ENCODE measurements at places on chromosomes 2 and 18.

DNA sequence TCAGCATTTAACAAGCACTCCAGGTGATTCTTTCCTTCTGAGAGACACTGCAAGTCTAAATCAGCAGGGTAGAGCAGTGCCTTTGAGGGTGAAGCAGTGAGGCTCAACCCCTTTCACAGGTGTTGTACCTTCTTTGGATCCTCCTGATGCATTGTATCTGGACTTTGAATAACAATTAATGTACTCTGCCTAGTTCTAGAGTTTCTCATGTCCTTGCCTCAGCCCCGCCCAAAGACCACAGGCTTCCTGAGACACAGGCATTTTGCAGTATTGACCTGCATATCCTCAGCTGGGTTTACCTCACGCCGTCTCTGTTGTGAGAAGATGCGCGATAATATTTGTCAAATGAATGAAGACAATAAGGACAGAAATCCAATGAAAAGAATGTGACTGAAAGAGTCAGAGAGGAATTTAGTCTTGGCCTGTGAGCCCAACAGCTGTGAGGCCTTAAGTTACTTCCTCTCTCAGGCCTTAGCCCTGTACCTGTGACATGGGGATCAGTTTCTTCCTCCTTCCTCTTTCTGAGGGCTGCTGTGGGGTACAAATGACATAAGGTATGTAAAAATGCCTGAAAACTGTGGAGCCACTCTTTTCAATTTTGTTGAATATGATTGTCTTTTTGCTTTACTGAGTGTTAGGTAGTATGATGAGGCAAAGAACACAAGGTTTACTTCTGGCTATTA is 43.7 kb downstream of the WIPF1 start:
- peak; percentile 50 for DNase-seq

DNA sequence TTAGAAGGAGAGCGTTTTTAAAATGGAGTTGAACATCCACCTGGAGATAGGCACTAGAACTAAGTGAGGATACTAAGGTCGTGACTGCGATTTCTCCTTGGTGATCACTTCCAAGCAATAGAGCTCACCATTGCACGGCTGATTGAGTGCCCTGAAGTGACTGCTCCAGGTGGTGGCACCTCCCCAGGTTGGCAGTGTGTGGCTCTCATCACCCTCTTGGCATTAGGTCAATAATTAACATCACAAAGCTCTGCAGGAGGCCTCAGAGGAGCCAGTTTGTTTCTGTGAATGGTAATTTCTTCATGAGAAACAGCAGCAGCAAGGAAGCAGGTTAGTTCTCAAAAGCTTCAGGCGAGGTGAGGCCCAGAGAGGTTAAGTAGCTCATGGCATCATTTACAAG is 259.6 kb downstream of the CLIP4 start:
- no peak for DNase-seq

DNA sequence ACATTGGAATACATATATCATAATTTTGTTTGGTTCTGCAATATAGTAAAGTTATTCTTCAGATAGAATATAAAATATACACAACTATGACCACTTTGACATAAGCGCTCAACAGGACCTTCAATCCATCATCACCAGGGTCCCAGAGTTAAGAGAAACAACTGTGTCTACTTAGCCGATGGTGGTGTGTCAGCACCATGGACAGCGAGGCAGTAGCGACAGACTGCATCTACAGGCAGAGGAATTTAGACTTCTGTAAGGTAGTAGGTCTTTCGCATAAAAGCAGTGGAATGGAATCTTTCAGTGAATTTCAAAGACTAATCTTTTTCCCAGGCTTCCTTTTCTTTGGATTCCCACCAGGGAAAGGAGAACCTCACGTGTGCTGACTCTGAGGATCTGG is 20.5 kb upstream of the LRPPRC start:
- DNase-seq = peak; percentile 51

GRCh38 chr2:6523476-6523875 is 342.2 kb downstream of the CMPK2 start:
- no peak for DNase-seq

GRCh38 chr2:30989746-30990145 is 148.5 kb downstream of the GALNT14 start:
- DNase-seq = no peak

DNA sequence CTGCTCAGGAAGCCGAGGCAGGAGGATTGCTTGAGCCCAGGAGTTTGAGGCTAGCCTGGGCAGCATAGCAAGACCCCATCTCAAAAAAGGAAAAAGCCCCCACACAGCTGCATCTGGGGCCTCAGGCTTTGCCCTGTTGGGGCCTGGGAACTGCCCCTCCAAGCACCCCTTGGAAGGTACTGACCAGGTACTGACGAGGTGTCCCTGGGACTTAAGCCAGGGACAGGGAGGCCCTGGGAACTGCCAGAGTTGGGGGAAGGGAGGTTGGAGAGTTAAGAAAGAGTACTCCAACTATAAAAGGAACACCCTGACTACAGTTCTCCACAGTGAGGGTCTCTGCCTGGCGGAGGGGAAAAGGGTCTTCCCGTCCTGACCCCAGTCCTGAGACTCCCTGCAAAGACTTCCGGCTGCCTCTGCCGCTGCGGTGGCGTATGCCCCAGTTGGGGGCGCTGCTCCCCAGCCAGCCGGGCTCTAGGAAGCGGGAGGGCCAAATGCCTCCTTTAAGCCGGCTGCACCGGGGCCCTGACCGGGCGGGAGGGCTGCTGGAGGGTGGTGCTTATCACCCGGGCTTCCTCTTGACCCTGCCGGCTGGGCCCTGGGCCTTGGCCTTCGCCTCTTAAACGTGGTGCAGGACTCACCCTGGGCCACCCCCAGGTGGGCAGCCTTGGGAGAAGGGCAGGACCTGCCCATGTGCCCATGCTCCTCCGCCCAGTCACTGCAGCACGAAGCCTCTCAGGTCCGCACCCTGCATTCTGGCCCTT is 12.8 kb downstream of the SLC30A3 start:
- DNase-seq = peak; percentile 69

- no peak for DNase-seq
These were observed 57.4 kb downstream of the TRPM8 start for GRCh38 chr2:233974530-233975071.

DNA sequence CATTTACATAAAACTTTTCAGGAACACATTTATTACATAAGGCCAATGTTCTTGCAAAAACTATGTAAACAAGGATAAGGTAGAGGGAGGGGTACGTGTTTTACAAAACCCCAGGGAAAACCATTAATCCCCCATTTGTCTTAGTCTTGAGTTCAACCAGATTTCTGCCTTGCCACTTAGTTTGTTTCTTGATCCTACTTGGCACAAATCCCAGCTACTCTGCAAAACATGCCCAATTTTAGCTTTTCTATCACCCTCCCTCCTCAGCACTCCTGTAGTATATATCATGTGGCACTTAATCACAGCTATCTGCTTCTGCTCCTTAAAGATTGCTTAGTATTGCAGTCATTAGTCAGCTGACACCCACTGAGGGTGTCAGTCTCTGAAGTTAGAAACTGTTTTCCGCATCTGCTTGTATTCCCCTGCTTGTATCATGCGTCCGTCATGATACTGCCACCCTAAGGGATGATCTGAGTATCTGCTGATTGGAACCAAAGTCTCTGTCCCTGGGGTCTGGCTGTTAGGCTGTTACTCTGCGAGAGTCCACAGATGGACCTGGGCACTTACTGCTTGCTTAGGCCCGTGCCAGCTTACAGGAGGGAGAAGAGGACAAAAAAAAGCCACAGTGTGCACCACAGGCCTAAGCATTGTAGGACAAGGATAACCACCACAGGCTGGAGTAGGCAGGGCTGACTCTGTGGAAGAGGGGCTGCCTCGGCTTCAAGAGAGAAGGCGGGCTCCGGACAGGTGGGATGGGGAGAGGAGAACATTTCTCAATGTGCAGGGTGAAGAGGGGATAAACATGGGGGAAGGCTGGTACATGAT is 82.2 kb downstream of the EPAS1 start:
- DNase-seq = no peak

DNA sequence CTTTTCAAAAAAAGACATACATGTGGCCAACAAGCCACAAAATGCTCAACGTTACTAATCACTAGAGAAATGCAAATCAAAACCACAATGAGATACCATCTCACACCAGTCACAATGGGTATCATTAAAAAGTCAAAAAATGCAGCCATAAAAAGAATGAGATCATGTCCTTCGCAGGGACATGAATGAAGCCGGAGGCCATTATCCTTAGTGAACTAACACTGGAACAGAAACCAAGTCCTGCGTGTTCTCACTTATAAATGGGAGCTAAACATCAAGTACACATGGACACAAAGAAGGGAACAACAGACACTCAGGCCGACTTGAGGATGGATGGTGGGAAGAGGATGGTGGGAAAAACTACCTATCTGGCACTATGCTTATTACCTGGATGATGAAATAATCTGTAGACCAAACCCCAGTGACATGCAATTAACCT is 17.8 kb upstream of the ATL2 start:
- DNase-seq = peak; percentile 26

GRCh38 chr2:111048856-111049768 is 71.6 kb upstream of the BCL2L11 start:
- DNase-seq = no peak

GRCh38 chr18:49837889-49838288 is 24.6 kb upstream of the ACAA2 start:
- no peak for DNase-seq

DNA sequence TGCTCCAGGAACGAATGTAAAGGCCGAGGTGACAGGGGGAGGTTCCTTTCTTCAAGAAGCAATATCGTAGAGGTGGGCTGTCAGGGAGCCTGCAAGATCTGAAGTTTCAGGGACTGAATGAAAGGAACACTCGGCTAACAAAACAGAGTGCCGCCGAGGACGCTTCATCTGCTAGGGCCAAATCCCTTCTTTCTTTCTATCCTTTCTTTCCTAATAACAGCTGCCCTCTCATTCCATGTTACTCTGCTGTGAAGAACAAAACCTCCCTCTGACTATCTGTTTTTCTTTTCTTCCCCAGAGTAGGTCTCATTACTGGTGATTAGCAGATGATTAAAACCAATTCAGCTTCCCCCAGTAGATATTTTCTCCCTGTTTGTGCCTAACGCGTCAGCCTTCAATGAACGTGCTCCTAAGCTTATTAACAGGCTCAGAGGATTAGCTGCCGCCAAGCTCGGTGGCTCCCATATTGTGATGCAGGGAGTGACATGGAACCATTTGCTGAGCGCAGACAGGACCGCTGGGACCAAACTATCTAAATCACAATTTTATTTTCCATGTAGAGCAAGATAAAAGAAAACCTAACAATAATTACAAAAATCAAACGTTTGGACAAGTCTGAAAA is 414.6 kb downstream of the TMEM182 start:
- no peak for DNase-seq

DNA sequence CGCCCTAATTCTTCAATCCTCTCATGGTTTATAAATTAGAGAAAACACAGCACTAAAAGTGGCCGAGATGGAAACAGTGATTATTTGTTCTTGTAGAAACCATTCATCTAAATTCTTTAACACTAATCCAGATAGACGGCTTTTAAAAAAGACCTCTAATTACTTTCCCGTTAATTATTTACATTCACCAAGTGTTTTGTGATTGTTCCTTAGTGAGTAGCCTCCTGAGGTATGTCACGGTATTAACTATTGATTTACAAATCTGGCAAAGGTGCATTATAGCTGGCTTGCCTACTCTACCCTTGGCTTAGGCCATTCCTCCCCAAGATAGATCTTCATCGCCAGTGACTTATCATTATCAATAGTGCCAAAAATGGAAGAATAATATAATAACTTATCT is 436.4 kb upstream of the ST6GAL2 start:
- DNase-seq = no peak

GRCh38 chr2:12641441-12641840 is 75.3 kb upstream of the TRIB2 start:
- DNase-seq = no peak

DNA sequence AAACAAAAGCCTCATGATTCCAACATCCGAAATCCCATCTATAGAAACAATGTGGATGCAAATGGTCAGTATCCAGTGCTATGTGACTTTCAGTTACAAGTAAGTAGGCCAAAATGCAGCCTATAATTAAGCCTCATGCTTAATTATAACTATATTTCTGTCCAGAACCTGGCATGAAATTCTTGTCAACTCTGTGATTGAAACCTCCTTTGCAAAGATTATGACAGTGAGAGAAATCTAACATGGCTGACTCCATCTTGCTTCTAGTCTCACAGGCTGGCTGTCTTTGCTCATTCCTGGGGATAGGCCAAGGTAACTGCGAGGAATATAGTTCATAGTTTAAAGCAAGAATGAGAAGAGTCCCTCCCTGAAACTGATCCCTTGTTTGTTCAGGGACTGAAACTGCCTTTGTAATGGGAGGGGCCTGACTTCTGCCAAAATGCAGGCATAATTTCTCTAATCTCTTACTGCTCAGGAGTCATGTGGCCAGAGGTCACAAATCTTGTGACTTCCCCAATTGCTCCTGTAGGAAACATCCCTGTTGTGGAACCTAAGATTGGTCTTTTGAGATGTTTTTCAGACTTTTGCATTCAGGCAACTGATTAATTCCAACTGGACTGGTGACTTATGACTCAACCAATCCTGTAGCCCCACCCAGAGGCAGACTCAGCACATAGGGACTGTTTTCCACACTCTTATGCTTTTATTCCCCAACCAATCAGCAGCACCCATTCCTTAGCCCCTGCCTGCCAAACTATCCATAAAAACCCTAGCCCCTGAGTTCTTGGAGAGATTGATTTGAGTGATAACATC is 84.5 kb upstream of the TLK1 start:
- DNase-seq = no peak

GRCh38 chr2:134308474-134309385 is 54.9 kb downstream of the MGAT5 start:
- no peak for DNase-seq

DNA sequence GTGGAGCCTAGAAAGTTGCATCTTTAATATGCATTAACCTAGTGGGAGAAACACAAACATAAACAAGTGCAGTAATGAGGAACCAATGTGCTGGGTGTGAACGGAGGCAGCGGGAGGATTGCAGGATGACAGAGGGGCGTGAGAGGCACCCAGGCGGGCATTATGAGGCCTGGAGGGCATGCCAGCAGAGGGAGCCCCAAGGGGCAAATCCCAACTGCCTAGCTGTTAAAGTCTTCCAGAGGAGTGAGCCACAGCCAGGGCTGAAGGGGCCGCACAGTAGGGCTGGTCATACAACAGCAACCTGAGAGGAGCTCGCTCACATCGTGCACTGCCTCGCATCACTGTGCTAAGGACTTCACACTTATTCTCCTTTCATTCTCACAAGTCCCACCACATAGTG is 13.3 kb upstream of the PRELID3A start:
- no peak for DNase-seq

DNA sequence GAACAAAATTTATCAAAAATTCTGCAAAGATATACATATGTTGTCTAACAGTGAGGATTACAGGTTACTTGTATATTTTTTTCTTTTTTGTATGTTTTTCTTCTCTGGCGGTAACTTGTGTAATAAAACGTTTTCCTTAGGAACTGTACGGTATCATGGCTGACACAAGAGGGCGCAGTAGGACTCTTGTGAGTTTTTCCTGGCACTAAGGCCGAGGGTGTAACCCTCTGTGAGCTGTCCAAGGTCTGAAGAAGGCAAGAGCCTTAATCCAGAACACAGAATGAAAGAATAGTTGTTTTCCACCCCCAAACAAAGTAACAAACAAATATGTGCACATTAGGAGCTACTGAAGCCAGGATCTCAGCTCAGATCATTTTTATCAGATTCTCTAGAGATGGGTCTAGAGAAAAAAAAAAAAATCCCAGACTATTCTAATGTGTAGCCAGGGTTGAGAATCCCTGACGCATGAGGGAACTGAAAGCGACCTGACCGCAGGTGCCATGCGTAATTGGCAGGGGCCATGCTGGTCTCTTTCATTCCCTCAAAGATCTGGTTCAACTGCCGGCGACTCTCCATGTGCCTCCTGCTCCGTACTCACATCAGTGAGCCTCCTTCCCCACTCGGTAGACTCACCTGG is 27.0 kb downstream of the TMEM200C start:
- peak; percentile 86 for DNase-seq

- no peak for DNase-seq
These were observed 7.4 kb downstream of the RHOB start for GRCh38 chr2:20454036-20454981.

All from GM12865 (cell line).